BE2C (cell line): ENCODE measurements at places on chromosomes 11 and 22.

DNA sequence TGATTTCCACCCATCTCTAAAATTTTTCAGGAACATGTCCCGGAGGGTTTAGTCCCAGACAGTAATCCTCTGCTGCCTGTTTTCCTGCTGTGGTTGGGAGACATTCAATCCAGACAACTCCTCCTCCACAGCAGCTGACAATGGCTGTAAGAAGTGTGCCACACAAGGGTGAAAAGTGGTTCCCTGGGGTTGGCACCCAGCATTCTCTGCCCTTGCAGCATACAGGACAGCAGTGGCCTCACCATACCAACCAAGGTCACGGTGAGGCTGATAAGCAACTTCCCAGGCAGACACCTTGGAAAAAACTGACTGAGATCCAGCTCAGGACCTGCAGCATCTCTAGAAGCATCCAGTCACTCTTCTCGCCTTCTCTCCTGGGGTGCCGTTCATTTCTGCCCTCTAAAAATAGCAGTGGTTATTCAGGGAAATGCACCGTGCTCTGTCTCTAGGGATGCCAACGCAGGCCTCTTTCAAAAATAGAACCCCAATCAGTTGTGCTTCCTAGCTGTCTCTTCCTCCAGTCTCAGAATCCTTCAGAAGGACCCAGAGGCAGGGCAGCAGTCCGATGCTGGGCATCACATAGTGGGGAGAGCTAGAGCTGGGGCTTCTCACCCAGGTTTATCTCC is 241.0 kb downstream of the TENM4 start:
- DNase-seq, result no peak

GRCh38 chr11:118679483-118679882 is at the start of gene TREH:
TSS of gene TREH (minus strand) at chr11:118679650. CDS start at chr11:118679627, 23 bp downstream.
- no peak for DNase-seq

DNA sequence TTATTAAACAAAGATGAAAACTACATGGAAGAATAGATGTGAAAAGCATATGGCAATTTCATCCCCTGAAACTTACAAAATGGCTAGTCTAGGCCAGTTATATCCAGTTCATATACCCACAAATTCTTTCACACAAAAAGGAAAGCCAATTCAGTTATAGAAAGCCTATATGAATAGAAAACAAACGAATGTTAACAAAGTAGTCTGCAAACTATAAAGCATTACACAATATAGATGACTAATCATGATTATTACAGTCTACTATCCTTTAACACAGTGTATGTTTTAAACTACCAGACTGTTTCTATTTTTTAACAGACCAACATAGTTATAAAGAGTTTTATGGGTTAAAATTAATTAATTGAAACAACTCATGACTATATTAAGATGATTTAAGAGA is 12.1 kb downstream of the DCUN1D5 start:
- DNase-seq, result no peak

GRCh38 chr11:31817054-31817620 is 6.0 kb upstream of the PAX6 start:
- no peak for DNase-seq

DNA sequence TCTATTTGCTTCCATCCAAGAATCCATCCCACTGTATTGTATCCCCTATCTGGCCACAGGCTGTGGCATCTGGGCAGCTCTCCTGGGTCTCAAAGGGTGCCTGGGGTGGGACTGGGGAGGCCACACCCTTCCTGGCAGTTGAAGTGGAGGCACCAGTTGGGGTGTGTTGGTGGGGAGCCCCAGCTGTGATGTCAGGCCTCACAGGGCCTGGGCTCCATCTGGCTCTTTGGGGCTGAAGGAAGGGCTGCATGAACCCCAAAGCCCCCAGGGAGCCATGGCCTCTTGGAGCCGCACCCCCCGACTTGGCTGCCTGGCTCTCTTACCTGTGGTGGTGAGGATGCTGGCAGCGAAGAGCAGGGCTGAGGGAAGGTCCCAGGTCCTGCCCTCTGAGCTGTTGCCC is 469 bp downstream of the KCNK7 start:
- no peak for DNase-seq

GRCh38 chr11:19872512-19873145 is 160.0 kb downstream of the NAV2 start:
- DNase-seq, result no peak

DNA sequence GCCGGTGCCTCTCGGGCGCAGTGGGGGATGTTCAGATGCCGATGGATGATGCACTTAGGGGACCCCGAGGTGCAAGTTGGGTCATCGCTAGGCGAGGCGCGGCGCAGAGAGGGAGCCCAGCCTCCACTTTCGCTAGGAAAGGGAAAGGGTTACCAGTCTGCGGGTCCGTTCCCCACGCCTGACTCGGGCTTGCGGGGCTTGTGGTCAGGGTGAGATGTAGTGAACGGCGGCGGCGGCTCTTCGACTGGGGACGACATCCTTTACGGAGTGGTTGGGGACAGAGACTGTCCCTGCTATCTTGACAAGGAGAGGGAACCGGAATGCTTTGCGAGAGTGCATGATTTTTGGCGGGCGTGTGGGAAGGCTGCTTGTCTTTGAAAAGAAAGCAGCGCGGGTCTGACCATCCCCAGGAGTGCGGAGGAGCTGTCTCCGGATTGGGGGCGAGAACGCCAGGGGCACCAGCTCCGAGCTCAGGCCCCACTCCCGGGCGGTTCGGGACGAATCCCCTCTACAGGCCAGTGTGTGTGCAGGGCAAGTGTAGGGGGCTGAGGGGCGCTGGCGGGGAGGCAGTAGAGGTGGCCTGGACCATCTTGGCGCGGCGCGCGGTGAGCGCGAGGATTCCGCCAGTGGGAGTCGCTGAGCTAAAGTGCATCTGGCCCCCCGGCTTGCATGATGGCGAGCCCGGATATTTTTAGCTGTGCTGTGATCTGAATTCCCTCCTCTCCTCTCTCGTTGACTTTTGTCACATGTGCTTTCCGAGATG is 1.1 kb downstream of the FAT3 start:
- peak; percentile 55 for DNase-seq

DNA sequence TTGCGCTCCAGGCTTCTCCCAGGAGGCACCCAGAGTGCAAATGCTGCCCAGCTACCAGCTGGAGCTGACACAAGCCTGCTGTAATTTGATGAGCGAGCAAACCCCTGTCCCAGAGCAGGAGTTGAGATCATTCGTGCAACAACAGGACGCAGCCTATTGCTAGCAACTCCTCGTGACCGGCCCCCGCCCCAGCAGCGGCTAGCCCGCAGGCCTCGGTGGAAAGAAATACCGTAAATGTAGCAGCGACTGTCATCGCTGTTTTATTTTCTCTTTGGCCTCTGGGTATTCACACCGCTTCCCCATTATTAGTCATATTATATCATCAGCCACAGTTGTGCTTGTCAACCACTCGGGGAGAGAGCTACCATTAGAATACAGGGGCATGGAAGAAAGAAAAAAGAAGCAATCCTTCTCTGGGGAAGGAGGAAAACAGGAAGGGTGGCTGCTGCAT is 59.2 kb upstream of the ATXN10 start:
- DNase-seq, result peak; percentile 45

- peak; percentile 60 for DNase-seq
Measured at GRCh38 chr11:62324731-62325556, 12.3 kb upstream of the ASRGL1 start.

GRCh38 chr11:77332259-77332658 is 30.8 kb upstream of the GDPD4 start:
- no peak for DNase-seq

- DNase-seq, result no peak
Measured at GRCh38 chr22:41657709-41658108, 31.0 kb downstream of the SNU13 start.

DNA sequence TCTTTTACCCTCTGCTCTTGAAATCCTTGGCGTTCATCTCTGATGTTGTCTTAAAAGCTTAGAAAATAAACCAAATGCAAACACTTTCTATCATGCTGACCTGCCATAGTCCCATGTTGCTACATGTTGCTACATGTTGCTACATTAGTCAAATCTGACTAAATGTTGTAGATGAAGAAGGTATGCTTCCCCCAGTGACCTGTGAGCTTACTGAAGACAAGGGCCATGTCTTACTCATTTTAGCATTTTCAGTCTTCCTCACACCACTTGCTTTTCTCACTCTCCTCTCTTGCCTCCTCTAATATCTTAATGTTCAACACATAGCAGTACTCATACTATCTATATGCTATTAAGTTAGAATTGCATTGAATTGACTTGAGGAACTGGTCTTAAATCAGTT is 346.4 kb upstream of the MTNR1B start:
- no peak for DNase-seq

DNA sequence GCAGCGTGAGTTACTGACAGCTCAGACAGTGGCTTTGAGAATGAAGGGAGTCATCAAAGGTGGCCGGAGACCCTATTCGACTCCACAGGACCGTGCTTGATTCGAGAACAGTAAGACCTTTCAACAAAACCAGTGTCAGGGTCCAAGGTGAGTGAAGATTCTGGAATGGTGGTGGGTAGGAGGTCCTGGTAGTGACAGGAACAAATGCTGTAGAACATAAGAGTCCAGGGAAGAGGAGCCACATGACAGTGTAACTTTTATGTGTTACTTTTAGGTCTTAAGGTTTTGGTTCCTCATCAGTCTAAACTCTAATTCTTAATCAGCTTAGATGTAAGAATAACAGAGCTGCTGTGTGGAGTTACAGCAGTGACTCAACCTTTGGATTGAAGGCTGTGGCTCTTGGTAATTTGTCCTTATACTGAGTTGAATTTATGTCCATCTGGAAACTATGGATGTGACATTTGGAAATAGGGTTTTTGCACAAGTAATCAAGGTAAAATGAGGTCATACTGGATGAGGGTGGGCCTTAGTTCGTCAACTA is 1.8 kb downstream of the TBC1D22A start:
- DNase-seq, result no peak

GRCh38 chr22:47139790-47140119 is 377.3 kb downstream of the TBC1D22A start:
- no peak for DNase-seq

DNA sequence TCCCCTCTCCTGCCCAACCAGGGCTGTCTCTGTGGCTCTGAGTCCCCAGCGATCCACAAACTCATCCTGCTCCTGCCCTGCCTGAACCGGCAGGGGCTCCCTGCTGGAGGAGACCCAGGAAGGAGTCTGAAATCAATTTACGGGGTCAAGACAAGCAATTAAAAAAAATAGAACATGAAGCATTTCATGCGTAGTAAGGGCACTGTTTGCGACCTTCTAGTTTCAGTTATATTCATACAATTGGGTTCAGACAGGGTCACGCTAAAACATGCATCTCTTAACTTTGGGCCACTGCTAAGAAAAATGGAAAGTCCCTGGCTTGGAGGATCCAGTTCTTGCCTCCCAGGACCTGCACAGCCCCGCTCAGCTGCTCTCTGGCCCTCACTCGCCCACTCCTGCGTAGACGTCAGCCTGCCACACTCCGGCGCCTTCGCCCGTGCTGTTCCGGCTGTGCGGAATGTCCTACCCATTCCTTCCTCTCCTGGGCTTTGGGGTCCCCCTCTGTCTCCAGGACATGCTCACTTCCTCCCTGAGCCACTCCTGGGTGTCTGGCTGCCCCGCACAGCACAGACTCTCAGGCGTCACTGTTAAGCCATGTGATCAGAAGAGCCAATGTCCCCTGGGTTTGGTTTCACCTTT is 12.8 kb downstream of the NFAM1 start:
- no peak for DNase-seq

DNA sequence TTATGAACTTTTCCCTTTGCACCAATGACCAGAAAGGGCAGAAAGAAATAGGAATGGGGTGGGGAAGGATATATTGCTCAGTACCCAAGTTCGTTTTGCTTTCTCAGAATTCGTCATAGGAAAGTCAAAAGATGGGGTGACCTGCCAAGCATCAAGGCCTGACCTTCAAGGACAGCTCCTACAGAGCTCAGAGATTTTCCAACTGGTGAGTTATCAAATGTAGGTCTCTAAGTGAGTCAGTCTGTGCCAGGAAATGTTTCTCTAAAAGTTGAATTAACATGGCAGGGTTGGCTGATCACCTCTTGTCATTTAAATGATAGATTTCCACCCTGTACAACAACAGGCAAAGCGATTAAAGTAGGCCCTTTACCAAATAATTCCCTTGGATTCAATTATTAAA is 307.2 kb downstream of the CADM1 start:
- no peak for DNase-seq

- DNase-seq, result peak; percentile 74
Measured at GRCh38 chr11:126347751-126348668, 7.5 kb upstream of the ST3GAL4 start.

GRCh38 chr22:29197096-29197495 is 8.6 kb upstream of the EMID1 start:
- DNase-seq, result no peak

GRCh38 chr11:86002431-86002830 is 66.5 kb downstream of the PICALM start:
- DNase-seq, result no peak

- DNase-seq, result no peak
Measured at GRCh38 chr11:697811-698311, 2.2 kb downstream of the TMEM80 start.

DNA sequence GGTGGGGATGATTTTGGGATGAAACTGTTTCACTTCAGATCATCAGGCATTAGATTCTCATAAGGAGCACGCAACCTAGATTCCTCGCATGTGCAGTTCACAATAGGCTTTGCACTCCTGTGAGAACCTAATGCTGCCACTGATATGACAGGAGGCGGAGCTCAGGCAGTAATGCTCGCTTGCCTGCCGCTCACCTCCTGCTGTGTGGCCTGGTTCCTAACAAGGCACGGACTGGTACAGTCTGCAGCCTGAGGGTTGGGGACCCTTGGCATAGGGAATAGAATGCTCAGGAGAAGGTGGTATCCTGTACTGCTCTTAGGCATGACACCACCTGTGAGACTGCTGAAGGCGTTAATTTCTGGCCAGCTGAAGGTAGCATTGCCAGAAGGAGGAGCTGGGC is 47.0 kb downstream of the STIM1 start:
- peak; percentile 26 for DNase-seq

GRCh38 chr11:64124147-64124546 is 41.8 kb downstream of the MACROD1 start:
- peak; percentile 69 for DNase-seq

- DNase-seq, result peak; percentile 87
Measured at GRCh38 chr11:63916837-63917691, at the start of gene RCOR2. TSS of gene RCOR2 (minus strand) at chr11:63917164. CDS start at chr11:63916456, 708 bp downstream.

DNA sequence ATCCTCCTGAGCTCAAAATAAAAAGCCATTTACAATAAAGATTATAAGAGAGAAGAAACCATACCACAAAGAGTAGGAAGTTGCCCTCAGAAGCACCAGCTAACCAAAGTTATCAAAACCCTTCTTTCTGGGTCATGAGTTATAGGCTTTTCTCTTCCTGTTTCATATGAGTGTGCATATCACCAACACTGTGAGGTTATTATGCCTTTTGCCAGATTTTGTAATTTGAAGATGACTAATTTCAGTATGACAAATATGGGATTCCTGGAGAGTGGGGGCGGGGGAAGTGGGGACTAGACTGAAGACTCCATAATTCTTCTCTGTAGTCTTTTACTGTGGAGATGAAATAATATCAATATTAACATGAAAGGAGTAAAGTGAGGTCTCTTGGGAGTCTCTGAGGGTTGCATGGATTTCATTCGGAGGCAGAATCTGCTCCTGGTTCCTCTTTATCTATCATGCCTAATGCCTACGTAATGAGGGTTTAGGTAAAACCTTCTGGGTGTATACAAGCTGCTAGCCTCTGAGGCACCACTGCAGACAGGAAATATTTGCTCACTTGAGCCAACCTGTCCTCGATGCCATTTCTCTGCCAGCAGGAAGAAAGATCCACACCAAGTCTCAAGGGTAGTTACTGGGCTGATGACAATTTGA is 2.1 kb downstream of the LPXN start:
- DNase-seq, result no peak

GRCh38 chr22:21042978-21043859 is 2.5 kb upstream of the LRRC74B start:
- DNase-seq, result no peak

GRCh38 chr11:47950396-47950795 is 30.0 kb upstream of the PTPRJ start:
- no peak for DNase-seq

- peak; percentile 92 for DNase-seq
Measured at GRCh38 chr11:46513934-46514342, 79.9 kb downstream of the AMBRA1 start.
